ENCODE measurements at places on chromosomes 6 and 20.

DNA sequence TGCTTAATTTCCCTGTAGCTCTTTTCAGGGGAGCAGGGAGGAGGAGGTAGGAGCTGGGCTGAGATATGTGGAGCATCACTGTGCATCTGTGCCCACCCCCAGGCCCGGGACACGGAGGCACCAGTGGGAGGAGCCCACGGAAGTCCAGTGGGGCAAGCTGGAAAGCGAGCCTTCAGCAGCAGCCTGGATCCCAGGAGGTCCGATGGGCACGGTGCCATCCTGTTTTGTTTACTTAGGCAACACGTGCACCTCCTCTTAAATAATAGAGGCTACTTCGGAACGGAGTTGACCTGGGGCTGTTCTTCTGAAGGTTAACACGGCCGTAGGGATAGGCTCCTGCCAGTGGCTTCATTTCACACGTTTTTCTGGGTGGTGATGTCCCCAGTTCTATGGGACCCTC, 51.6 kb downstream of the CDH4 start:
- DNase-seq, result no peak

GRCh38 chr6:151412909-151413308, 21.6 kb upstream of the ZBTB2 start:
- no peak for DNase-seq

- no peak for DNase-seq
These were observed 68.3 kb downstream of the PKHD1 start for GRCh38 chr6:52019092-52019491.

DNA sequence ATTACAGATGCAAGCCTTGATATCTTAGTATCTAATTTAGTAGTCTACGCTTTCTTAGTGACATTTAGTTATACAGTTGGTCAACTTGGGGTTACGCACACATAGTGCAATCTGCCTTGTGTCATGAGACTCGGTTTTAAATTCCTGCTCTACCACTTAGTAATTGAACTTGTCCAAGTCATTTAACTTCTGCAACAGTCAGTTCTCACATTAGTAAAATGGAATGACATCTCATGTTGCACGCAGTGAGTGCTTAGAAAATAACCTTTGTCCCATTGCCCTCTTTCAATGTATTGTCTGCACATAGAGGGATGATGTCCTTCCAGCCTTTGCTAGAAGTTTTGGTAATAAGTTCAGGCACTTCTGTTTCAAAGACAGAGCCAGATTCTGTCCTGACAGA, 48.6 kb downstream of the TMEM170B start:
- DNase-seq, result no peak

DNA sequence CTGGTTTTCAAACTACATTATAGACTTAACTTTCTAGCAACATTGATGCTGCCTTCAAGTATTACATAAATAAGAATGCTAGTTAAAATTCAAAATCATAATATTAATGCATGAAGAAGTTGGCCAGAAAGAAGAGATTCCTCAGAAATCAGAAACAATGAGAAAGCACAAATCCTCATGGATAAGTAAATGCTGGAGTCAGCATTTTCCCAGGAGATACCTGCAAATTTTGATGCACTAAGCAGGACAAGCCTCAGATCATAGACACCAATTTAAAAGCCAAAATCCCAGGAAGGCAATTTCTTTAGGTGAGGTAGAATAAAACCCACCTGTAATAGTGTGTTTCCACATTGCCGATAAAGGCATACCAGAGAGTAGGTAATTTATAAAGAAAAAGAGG, 305.2 kb upstream of the TBX18 start:
- DNase-seq, result no peak

DNA sequence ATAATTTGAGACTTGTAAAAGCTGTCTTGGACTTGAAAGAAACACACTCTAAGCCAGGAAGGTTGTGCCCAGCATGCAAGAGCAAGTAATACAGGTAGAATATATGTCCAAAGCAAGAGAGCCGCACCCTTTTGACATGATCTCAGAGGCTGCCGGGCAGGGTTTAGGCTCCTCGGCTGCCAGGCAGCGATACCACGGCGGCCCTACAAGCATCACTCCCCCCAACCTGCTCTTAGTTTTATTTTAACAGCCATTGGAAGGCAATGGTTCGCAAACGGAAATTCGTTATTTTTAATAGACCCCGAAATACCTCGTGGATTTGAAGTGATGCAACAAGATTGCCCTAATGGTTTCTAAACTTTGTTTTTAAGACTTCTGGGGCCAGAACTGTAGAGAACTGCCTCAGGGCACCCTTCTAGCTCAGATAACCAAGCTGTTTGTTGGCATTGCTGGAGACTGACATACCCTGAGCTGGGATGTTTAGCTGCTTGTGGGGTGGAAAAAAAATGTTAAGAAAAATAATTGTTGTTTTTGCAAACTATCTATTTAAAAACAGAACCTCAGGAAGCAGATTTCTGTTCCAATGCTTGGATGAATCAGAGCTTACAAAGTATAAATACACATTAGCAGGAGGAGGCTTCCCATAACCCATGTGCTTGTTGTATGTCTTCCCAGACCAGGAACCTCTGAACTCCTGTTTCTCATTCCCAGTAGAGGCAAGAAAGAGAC, 39.0 kb downstream of the JAG1 start:
- no peak for DNase-seq
